Stimulated activated CD8-positive, alpha-beta memory T cell treated with anti-CD3 and anti-CD28 coated beads, Interleukin-7, amount 100 ng/mL, for 1 hour (primary cell): ENCODE measurements at places on chromosomes 5 and 9.

DNA sequence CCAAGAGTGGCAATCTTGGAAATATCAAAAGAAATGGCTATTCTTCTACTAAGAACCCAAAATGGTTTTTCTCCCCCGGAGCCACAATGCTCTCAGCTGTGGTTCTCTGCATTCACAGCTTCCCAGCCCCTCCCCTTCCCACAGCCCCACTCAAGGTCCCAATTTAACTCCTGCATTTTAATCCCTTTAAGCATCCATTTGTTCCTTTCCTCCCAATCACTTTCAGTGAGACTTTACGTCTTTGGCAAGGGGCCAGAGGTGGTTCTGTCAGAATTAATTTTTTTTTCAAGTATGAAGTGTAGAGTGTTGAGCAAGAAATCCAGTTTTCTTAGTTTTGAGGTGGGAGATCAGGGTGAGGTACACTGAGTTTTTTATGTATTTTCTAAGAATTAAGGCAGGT, 256.9 kb downstream of the GLIS3 start:
- DNase-seq = no peak

DNA sequence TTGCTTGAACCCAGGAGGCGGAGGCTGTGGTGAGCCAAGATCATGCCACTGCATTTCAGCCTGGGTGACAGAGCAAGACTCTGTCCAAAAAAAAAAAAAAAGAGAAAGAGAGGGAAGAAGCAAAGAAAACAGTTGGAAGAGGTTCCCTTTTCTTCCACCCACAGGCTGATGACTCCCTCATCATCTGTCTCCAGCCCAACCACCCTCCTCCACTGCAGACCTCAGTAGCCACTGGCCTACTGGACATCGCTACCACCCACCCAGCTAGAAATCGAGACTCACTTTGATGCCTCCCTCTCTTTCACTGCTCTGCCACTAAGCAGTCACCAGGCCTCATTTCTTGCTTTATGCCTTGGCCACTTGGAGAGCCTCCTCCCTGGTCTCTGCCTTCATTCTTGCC, 71.2 kb downstream of the NIPSNAP3B start:
- DNase-seq = no peak

DNA sequence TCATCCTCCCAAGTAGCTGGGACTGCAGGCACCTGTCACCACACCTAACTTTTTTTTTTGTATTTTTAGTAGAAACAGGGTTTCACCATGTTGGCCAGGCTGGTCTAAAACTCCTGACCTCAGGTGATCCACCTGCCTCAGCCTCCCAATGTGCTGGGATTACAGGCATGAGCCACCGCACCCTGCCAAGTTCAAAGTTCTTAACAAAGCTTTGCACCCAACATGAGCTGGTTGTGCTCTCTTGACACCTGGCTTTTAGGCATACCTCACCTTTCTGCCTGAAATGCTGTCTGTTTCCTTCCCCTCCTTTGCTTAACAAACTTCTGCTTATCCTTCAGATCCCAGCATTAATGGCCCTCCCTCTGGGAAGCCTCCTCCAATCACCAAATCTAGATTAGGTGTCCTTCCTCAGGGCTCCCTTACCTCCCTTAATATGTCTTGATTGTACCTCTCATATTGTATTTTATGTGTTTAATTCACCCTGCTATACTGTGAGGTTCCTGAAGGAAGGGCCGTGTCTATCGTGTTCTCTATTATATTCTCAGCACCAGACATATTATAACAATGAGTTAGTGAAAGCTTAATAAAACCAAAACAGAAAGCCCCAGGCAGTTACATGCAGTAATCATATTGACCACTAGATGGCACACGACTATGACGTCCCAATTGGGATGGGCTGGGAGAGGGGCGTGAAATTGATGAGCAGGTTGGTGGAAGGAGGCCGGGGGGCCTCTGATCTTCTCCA, 62.9 kb upstream of the PPARGC1B start:
- DNase-seq = no peak

DNA sequence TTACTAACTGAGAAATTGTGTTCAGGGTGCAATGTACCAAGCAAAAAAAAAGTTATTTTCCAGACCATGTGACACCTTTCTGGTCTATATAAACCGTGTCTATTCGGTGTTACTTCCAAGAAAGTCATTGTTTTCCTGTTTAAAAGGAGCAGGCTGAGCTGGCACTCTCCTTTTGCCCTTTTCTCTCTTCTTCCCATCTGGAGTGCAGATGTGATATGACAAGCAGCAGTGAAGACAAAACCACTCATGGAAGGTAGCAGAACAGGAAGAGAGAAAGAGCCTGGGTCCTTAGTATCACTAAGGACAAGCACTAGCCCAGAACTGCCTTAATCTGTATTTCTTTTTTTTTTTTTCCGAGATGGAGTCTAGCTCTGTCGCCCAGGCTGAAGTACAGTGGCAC, 25.6 kb downstream of the LYRM7 start:
- DNase-seq = no peak

- DNase-seq = no peak
Observed at GRCh38 chr5:1118231-1118698, 6.4 kb upstream of the SLC12A7 start.

- no peak for DNase-seq
Observed at GRCh38 chr9:89592963-89593726, 11.7 kb upstream of the GADD45G start.

GRCh38 chr5:39943811-39944210, 519.0 kb upstream of the DAB2 start:
- DNase-seq = no peak

GRCh38 chr9:104075801-104076753, 18.0 kb upstream of the SMC2 start:
- no peak for DNase-seq

- DNase-seq = no peak
Observed at GRCh38 chr9:102483651-102484050, 511.5 kb upstream of the CYLC2 start.

- DNase-seq = no peak
Observed at GRCh38 chr5:42887097-42887496, 75.4 kb upstream of the SELENOP start.

DNA sequence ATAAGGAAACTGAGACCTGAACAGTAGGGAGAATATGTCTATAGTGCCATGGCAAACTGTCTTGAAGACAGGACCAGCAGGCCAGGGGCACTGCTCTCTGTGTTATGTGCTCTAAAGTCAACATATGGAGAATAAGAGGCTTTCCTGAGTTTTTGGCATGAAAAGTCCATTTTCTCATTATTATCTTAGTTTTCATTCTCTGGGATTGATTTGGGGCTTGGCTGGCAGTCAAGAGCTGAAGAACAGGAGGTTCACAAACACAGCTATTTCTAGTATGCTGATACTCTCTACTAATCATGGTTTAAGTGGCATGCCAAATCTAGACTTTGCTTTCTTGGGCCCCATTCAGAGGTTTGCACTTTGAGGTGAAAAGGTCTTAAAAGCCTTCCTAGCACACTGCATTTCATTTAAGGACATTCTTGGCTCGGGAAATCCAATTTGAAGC, 404.4 kb downstream of the ZNF608 start:
- no peak for DNase-seq

- DNase-seq = no peak
Observed at GRCh38 chr9:137988051-137988450, 110.5 kb downstream of the CACNA1B start.

DNA sequence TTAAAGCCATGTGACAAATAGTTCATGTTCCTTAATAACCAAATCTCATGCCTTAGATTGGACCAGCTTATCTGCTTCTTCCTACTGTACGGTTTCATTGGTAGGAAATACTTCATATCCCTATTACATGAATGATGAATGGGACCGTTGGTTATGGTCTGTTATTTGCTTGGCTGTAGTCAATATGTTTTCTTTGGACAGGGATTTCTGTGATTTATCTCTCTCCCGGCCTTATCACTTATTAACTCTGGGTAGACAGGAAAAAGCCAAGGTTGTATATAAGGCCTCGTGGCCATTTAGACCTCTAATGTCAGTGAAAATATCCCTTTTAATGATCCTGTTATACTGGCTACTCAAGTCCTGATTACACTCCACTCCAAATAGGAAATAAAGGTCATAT, 330.6 kb downstream of the EBF1 start:
- DNase-seq = no peak

DNA sequence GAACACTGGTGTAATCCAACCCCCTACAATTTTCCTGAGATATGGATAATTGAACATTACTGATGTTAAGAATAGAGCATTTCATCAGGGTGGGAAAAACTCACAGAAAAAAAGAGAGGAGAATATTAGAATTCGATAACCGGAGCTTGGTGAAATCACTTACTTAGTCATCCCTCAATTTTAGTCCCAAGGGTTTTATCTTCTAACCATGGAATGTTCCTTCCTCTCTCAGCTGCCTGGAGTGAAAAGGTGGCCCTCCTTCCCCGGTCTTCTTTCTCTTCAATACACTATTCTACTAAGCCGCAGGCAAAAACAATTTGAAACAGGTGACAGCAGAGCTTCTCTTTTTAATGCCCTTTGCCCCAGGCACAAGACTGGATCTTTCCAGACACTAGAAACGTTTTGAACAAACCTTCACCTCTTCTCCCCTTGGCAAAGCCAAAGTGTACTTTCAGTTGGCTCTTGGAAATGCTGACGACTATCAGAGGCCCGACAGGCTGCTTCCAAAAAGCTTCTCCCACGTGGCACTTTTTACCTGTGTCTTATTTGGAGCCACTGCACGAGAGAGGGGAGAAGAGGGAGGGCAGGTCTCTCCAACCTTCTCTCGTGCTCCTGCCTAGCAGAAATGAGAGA, 543.9 kb downstream of the TLE1 start:
- DNase-seq = no peak

DNA sequence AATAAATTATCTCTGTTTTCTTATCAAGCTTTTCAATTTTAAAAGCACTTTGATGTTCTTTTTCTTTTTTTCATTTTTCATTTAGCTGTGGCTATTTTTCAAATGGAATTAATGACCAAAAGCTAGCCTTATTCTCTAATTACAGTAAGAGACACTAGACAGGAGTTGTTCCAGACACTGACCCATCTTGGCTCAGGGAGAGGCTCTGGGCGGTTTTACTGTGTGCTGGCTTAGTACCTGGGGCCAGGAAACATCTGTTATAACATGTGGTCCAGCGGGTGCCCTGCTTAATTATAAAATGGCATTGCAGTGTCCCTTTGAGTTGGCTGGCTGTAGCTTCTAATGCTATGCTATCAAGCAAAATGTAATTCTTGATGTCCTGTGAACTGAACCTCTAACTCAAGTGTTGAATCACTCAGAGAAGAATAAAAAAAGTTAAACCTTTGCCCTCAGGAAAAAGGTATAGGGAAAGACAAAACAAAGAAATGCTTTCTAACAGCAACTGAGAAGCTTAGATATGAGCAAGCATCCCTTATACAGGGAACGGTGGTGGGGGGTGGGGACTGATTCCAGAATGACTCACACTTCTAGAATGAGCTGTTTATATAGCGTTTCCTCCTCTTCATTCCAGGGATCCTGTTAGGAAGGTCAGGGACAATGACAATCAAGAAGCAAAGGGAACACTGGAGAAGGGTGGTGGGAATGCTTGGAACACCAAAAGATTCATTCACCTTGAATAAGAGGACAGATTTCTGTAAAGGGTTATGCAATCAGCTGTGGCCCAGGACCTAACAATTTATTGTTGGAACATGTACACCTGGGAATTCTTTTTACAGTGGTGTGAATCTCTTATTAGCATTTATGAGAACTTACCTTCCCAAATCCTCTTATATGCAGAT, 58.7 kb upstream of the NFIB start:
- DNase-seq = no peak

DNA sequence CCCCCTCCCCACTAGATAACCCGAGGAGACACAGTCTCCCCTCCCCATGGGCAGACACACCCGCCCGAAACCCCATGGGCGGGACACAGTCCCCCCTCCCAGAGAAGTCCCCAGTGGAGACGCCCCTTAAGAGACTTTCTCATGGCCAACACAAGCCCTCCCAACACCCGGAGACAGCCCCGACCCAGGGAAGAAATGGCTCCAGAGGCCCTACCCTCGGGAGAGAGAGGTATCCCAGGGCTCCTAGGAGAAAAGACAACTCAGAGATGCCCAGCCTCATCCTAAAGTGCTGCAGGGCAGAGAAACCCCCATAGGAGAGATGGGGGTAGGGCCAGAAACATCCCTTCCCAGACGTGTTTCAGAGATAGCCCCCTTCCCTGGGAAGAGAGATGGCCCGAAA, 27.4 kb downstream of the PCDH1 start:
- no peak for DNase-seq

DNA sequence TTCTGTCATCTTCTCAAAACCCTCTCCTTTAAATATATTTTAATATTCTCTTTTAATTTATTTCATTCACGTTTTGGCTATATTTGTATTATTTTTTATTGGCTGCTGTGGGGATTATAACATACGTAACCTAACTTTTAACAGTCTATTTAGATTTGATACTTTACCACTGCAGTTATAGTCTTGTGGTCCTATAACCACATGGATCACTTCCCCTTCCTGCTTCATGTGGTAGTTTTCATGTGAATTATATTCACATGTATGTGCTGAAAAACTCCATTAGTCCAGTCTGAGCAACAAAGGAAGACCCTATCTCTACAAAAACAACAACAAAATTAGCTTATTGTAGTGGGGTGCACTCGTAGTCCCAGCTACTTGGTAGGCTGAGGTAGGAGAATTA, 34.3 kb downstream of the CENPP start:
- no peak for DNase-seq

DNA sequence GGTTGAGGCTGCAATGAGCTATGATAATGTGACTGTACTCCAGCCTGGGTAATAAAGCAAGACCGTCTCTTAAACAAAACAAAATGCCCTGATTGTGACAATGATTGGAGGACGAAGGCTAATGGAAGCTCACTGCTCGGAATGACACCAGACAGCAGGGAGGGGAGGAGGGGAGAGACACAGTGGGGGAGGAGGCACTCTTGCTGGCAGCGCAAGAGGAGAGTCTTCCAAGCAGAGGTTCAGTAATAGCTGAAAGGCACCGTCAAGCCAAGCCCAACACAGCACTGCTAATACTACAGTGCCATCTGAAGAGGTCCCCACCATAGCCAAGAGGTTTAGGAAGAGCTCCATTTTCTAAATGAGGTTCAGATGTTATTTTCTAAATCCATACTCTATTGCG, 102.3 kb downstream of the GLDC start:
- DNase-seq = no peak

DNA sequence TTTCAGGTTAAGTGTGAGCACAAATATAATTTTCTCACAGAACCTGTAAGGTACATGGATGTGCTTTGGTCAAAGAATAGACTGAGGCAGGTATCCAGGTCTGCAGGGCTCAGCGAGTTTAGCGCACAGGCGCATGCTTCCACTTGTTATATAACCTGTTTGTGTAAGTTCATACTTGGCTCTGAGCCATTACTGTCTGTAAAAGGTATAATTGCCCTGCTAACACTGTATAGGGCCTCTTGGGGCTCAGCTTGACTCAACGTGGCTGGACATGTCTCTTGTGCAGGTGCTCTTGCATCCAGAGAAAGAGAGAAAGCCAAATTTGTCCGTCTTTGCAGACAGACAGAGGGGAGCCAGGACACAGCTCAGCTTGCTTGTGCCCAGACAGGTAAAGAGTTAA, 759.6 kb downstream of the MTRR start:
- DNase-seq = no peak

- DNase-seq = no peak
Observed at GRCh38 chr5:173808079-173808808, 79.9 kb upstream of the CPEB4 start.

- DNase-seq = no peak
Observed at GRCh38 chr9:137678202-137678601, 59.4 kb downstream of the EHMT1 start.
